Caki2 (cell line): ENCODE measurements at places on chromosomes 16 and 17.
A peak's percentile ranks its signal among the peaks of the same experiment; 100 is the strongest.

DNA sequence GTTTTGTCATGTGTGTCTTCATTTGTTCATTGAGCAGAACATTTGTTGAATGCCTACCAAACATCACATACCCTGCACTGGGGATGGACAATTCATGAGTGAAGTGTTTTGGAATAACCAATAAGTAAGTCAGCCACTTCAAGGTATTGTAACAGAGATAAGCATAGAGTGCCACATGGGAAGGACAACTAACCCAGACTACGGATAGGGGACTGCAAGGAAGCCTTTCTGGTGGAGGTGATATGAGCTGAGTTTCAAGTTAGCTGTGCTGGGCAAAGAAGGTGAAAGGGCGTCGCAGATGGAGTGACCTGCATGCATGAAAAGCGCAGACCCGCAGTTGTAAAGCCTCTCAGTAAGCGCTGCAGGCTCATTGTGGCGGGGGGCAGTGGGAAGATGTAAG, 78.8 kb downstream of the TNRC6C start:
- no peak for DNase-seq

- no peak for DNase-seq
Measured at GRCh38 chr16:48035142-48035541, 120.7 kb downstream of the ABCC12 start.

DNA sequence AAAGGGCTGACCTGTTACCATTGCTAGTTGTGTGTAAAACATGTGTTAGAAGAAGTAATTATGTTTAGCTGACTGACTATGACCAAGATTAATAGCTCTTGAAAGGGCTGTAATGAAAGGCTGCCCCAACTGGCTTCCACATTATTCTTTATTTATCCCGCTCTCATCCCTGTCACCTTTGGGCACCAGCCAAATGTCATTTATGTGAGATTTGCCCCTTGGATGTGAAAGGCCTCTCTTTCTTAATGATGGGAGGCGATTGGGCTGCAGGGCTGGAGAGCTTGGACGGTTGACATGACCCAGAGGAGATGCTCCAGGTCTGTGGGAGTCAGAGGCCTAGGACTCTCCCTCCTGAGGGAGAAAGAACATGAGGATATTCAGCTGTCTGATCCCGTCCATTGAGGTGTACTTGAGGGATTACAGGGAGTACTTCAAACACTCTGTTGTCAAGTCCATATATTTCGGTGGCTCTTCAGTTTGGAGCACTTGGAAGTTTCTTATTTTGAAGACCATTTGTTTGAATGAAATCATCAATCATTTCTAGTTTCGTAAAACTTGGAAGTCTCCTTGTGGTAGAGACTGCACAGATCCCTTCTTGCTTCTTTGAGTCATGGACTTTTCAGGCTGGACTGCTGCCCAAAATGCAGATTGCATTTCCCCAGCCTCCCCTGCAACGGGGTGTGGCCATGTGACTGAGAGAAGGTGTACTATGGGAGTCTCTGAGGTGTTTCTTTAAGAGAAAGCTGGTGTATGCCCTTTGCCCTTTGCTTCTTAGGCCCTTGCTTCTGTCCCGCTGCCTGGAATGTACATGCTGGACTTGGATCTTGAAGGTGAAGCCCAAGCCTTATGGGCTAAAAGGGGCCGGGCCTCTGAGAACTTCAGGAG, 51.3 kb downstream of the FTO start:
- peak; percentile 93 for DNase-seq

DNA sequence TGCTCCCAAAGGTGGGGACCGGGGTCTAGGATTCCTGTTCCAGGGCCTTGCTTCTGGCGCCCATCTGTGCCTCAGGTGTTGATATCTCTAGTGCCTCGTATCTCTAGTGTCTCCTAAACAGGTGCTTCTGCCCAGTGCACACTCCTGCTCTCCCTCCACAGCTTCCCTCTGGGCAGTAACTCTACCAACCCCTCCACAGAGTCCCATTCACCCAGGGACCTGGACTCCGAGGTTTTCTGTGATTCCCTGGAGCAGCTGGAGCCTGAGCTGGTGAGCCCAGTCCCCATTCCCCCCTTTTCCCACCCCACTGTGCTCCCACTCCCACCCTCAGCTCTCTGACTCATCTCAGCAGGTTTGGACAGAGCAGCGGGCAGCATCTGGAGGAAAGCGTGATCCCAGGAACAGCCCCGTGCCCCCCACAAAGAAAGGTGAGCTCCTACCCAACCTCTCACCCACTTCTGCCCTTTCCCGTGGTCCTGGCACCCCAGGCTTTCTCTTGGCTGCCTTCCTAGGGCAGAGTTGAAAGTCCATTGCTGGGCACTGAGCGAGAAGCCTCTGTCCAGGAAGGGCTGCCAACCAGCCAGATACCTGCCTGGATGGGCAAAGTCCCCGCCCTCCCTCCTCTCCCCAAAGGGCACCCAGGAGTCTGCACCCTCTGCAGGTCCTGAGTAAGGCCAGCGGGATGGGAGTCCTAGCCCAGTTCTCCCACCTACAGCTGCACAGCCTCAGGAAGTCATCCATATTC, 2.2 kb downstream of the ACBD4 start:
- DNase-seq, result no peak

DNA sequence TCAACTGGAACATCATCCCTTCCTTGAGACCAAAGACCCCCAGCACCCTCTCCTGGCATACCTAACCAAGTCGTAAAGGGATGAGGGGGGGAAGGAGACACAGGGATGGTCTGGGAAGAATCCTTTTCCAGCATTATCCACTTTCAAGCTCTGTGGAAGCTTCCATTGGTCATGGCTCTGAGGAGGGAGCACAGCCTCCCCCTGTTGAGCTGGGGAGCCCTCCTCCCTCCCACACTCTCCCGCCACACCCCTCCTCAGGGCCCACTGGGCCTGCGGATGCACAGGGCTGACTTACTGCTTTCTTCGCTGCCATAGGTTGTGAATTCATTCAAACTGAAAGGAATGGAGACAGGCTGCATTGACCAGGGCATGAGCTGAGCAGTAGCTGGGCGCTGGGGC, 12.4 kb downstream of the CSF3 start:
- DNase-seq, result no peak

GRCh38 chr16:87041286-87041685, 275.9 kb downstream of the C16orf95 start:
- no peak for DNase-seq
